ENCODE measurements at places on chromosomes 11 and 22.

- no peak for DNase-seq
Measured at GRCh38 chr11:80782135-80782885, 1341.5 kb upstream of the TENM4 start.

- DNase-seq, result no peak
Measured at GRCh38 chr11:76831686-76832310, 28.9 kb upstream of the ACER3 start.

- no peak for DNase-seq
Measured at GRCh38 chr11:131899950-131900580, 529.6 kb downstream of the NTM start.

GRCh38 chr11:28227460-28227859, 119.3 kb downstream of the METTL15 start:
- no peak for DNase-seq

DNA sequence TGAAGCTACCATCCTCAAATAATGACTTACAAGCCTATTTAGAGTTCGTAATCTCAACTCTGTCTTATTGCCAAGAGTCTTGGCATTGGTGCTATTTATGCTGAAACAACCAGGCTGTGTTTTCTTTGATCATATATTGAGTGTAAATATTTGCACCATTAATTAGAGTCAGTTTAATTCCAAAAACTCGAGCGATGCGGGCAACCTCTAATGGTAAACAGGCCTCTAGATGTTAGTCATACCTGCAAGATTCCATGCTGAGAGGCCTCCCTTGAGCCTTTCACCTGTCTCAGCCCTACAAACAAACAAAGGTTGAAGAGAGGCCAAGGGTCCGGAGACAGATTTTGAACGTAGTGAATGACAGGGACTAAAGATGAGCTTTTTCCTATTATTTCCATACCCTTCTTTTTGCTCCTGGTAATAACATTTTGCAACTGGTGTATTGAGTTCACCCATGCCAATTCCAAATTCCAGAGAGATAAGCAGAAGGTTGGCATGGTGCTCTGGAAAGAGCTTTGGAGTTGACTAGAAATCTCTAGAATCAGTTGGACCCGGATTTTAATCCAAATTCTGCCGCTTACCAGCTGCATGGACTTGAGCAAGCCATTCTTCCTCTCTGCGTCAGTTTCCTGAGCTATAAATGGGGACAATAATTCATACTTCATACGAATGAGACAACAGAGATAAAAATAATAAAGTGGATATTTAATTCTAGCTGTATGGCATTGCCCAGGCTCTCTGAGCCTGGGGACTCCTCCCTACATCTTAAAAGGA, 99.1 kb upstream of the ANO1 start:
- no peak for DNase-seq

DNA sequence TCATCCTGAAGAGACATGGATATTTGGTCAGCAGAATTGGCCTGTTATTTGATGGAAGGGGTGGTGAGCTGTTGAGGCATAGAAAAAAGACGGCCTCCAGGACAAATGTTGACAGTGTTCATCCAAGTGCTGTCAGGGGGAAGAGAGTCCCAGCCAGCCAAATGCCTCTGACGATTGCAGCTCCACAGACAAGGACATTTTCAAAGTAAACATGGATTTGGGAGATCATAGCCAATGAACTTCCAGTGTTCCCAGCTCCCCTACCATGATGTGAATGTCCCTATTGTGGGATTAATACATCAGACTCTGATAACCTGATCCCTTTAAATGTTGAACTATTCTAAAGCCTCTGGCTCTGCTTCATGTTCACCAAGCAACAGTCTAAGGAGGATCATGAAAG, 31.2 kb upstream of the PSMA1 start:
- DNase-seq, result no peak

DNA sequence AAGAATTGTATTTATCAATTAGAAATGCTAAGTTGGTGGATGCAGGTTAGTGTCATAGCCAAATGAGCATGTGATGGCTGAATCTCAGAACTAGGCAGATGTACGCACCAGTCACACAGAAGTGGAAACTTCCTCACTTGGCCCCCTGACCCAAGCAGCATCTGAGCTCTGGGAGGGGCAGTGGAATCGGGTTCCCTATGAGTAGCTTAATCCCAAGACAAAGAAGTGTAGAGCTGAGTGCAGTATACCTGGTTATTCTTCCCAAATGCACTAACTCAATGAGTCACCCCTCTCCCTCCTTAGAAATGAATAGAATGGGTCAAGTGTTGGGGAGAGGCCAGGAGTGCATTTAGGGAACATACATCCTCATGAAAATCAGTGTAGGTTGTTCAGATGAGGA, 224.6 kb downstream of the FAT3 start:
- DNase-seq, result no peak

DNA sequence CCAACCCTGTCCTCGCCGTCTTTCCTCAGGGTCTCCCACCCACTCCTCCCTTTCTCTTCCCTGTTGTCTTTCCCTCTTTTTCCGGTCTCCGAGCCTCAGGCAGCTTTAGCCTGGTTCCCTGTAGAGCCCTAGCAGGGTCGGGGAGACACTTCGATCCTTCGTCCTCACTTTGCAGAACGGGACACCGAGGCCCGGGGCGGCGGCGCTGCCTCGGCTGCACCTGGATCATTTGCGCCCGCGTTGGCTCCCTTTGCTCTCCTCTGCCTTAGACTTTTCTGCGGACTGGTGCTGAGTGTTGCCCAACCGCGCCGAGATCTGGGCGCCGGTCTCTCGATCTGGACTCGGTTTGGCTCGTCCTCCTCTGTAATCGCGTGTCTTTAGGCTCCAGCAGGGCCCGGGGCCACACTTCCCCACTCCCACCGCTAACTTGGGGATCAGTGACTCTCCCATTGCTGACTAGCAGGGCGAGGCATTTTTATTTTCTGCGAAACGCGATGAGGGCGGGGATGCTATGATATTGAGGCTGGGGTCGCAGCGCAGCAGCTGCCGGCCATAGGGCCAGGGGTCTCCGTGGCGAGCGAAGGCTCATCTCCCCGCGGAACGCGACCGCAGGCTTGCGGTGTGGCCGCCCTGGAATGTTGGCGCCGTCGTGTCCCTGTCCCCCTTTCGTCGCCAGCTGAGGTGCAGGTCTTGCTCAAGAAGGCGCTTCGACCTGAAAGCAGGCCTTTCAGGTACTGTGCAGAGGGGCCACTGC, 1.6 kb upstream of the E2F8 start:
- no peak for DNase-seq

DNA sequence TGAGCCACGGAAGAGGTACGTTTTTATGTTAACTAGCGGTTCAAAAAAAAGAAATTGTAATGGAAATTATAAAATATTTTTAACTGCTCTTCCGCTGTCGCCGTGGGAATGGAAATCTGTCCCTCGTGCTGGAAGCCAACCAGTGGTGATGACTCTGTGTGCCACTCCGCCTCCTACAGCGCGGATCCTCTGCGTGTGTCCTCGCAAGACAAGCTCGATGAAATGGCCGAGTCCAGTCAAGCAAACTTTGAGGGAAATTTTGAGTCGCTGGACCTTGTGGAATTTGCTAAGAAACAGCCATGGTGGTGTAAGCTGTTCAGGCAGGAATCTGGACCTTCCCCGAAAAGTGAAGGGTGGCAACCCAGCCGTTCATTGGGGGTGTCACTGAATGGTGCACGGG, 2.9 kb upstream of the CBX7 start:
- DNase-seq, result no peak

GRCh38 chr22:50699001-50699755, 26.6 kb downstream of the SHANK3 start:
- no peak for DNase-seq

DNA sequence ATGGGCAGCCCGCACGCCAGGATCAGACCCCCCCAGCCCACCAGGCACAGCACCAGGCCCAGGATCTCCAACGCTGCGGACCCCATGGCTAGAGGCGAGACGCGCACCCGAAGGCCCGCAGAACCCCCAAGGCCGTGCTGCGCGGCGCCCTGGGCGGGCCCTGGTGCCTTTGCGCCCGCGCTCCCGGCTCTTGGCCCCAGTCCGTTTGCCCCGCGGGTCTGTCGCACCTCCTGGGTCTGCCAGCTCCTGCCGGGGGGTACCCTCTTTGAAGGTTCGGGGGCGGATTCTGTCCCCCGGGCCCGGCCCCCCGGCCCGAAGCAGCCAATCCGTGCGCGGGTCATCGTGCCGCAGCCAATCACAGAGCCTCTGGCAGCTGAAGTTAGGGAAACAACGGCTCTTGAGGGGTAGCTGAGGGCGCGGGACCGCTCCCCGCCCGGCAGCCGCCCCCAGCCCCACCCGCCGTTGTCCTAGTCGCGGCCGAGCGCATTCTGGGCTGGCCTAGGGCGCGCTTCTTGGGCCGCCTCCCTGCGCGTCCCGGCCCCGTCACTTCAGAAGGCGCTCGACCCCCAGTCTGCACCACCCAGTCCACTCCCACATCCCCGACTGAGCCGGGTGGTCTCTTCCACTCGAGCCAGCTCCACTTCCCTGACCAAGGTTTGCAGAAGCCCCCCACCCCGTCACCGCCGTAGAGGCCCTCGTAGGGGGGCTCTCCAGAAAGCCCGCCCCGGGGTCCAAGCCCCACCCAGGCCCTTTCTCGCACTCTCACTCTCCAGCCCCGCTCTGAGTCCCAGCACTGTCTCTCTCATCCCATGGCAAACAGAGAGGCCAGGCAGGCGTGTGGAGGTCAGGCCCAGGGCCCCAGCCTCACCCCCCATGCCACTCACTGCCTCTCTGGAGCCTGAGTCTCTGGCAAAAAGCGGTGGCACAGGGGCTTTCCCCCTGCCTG, at the start of gene CLDN5:
Gene CLDN5, minus strand, starts transcription at position 241 of the 946 bp plus-strand sequence. Its CDS starts 155 bp downstream, at position 86.
- DNase-seq, result no peak

- DNase-seq, result no peak
Measured at GRCh38 chr11:8871962-8872361, 39.0 kb upstream of the AKIP1 start.

DNA sequence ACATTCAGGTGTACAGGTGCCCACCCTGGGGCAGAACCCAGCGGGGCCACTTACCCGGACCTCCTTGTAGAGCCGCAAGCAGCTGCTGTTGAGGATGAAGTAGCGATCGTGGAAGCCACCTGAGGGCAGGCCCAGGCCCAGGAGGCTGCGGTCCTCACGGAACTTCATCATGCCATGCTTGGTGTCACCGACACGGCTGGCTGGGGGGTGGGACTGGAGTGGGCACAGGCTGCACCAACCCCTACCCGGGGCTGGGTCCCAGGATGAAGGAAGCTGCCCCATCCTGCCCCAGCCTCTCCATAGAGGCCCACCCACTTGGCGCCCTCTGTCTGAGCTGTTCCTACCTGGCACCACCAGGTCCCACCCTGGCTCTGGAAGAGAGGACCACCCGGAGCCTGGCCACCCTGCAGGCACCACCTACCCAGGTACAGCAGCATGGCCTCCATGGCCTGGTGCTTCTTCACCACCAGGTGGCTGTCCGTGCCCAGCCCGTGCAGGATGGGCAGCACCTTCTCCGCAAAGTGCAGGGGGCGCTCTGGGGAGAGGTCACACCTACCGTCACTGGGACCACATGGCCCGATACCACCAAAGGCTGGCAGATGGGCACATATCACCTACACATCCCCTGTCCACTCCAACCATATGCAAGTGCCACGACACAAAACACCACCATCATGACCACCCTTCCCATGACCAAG, 19.2 kb upstream of the PDE2A start:
- no peak for DNase-seq

GRCh38 chr11:11336664-11337063, 16.4 kb downstream of the CSNK2A3 start:
- DNase-seq, result no peak

DNA sequence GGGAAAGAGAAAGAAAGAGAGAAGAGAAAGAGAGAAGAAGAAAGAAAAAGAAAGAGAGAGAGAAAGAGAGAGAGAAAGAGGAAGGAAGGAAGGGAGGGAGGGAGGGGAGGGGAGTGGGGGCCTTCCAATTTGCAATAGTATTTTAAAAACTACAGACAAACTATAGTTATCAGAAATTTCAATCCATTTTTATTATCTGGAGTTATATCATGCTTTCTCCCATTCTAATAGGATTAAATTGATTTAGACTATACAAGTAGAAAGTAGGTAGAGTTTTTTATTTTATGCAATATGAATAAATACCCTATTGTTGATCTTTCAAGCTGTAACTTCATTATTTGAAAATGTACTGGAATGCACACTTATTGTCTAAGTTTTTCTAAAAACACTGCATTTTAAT, 70.2 kb upstream of the CEP126 start:
- no peak for DNase-seq

- DNase-seq, result no peak
Measured at GRCh38 chr11:19819148-19819547, 106.5 kb downstream of the NAV2 start.

- no peak for DNase-seq
Measured at GRCh38 chr11:100681064-100681502, 6.0 kb upstream of the ARHGAP42 start.

GRCh38 chr22:16955081-16955480, 52.9 kb downstream of the GAB4 start:
- DNase-seq, result no peak

DNA sequence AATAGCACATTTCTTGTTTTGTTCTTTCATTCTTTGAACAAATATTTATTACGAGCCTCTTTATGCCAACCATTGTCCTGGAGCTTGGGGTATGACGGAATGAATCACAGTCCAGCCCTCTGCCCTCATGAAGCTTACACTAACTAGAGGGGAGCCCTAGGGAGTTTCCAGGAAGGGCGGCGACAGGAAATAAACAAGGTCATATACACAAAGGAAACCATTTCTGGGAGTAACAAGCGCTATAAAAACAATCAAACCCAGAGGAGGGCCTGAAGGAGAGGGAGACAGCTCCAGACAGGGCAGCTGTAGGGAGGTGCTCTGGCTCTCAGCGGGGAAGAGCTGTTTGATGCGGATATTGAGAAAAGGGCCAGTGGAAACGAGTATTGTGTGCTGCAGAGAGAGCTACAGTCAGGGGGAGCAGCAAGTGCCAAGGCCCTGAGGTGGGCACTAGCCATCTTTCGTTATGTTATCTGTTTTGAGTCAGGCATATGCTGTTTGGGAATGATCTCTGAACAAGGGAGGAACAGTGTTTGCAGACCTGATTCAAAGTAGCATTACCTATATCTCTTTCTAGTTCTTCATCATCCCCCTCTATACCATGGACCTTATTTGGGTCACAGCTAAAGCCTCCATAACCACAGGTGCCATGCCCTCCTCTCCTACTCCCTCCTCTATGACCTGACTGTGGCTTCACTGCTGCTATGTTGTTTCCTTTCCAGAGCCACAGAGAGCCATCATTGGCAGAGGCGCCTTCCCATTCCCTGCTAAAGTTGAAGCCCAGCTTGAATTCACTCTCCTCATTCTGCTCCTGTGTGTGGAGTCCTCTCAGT, 15.3 kb upstream of the ZBTB16 start:
- DNase-seq, result no peak

DNA sequence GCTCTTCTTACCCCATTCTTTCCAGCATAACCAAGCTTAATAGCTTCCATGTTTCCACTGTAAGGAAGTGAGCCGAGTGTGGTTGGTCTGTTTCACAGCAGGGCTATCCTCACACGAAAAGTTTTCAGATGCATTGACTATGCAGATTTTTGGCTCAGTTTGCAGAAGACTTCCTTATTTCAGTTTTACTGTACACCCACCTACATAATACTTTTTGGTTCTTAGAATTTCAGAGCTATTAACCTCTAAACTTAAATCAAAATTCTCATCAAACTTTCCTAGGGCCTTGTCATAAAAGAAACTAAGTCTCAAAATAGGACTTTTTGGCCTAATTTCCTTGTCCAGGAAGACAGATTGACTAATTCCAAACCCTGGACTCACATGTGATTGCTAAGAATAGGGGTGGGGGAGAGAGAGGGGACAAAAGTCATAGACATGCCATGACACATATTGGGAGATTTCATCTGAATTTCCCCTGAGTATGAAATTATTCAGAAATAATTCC, 7.3 kb upstream of the EHF start:
- no peak for DNase-seq

- no peak for DNase-seq
Measured at GRCh38 chr11:103898065-103898464, 138.4 kb upstream of the DDI1 start.
